ENCODE measurements at places on chromosomes 11 and 22. TPM values are rescaled to one million over a fixed set of nuclear protein-coding genes. Genes with fewer than 3 reads are reported as not detected.

The ZNF215 gene
- total RNA-seq: 0.42 TPM

The OR5D16 gene
- not detected for total RNA-seq

The MYO7A gene
- 33.6 TPM for total RNA-seq

The MIAT gene
- 1.5 TPM for total RNA-seq

GRCh38 chr22:31603081-31603525 lies 58.9 kb downstream of the PISD start:
- no peak for DNase-seq
- no peak overlapping the region for H3K27ac ChIP-seq
- no peaks in the 10 kb centered on the region for H3K27me3 ChIP-seq
- no peaks in the 10 kb centered on the region for H3K4me1 ChIP-seq
- H3K36me3 ChIP-seq: no peaks in the 10 kb centered on the region
- no peak overlapping the region for H3K4me3 ChIP-seq

- no peaks in the 10 kb centered on the region for H3K27me3 ChIP-seq
- no peak overlapping the region for H3K4me3 ChIP-seq
- no peaks in the 10 kb centered on the region for H3K36me3 ChIP-seq
These were observed 45.5 kb downstream of the GAS2 start for GRCh38 chr11:22711880-22712279.

- H3K4me3 ChIP-seq: no peak overlapping the region
- peaks cover 8% of the 10 kb centered on the region for H3K4me1 ChIP-seq
- DNase-seq: no peak
- H3K27ac ChIP-seq: peak overlapping the region; percentile 72
- H3K27me3 ChIP-seq: no peaks in the 10 kb centered on the region
These were observed 71.9 kb downstream of the NFAM1 start for GRCh38 chr22:42360348-42360747.

DNA sequence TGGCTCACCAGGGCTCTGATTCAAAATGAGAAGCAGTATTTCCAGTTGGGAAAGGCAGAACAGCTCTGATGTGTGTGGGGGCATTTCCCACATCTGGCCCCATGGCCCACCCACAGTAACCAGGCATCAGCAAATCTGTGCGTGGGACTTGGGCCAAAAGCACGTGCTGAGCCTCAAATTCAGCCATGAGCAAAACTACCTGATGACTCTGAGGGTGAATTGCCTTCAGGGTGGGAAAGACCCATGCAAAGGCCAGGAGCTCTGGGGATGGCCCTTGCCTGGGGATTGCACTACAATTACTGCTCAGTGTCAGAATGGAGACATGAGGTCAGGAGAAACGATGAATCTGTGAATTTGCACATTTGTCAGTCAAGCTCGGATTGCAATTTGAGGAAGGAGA lies 20.9 kb downstream of the TP53AIP1 start:
- H3K4me1 ChIP-seq: no peaks in the 10 kb centered on the region
- DNase-seq: no peak
- H3K27me3 ChIP-seq: no peaks in the 10 kb centered on the region
- H3K4me3 ChIP-seq: no peak overlapping the region

GRCh38 chr11:46437122-46437689 lies 45.6 kb upstream of the CHRM4 start:
- H3K27me3 ChIP-seq: no peaks in the 10 kb centered on the region
- H3K27ac ChIP-seq: no peak overlapping the region
- H3K4me3 ChIP-seq: no peak overlapping the region
- H3K4me1 ChIP-seq: no peaks in the 10 kb centered on the region
- DNase-seq: no peak

GRCh38 chr22:20131859-20132685 lies 468 bp downstream of the ZDHHC8 start:
- no peaks in the 10 kb centered on the region for H3K27me3 ChIP-seq
- no peak for DNase-seq
- H3K4me3 ChIP-seq: peak overlapping the region; percentile 92

DNA sequence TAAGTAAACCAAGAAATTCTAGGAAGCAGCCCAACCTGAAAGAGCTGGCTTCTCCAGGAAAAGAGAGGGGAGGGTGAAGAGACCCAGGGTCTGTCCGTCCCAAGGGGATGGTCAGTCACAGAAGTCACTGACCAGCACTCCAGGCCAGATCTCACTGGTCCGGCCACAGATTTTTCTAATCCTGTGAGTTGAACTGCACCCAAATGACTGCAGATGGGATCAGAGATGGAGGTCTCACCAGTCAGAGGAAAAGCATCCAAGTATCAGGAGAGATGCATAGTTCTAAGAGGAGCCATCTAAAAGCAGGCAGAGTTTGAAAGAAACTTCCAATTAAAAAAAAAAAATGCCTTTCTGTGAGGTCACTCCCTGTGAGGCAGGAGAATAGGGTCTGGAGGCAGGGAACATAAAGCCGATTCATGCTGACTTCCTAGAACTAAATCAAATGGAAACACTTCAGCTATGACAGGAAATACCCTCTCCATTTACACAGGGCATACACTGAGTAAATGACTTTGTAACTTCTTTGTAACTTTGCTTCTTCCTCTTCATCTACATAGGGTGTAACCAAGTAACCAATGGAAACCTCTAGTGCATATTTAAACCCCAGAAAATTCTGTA lies 144.5 kb downstream of the CCDC34 start:
- no peak overlapping the region for H3K27ac ChIP-seq
- no peak for DNase-seq
- no peaks in the 10 kb centered on the region for H3K27me3 ChIP-seq
- H3K4me3 ChIP-seq: no peak overlapping the region
- H3K4me1 ChIP-seq: no peaks in the 10 kb centered on the region
- H3K36me3 ChIP-seq: no peaks in the 10 kb centered on the region

- H3K27ac ChIP-seq: no peak overlapping the region
- no peaks in the 10 kb centered on the region for H3K27me3 ChIP-seq
- no peak overlapping the region for H3K4me3 ChIP-seq
- no peak for DNase-seq
These were observed 18.8 kb downstream of the RASD2 start for GRCh38 chr22:35559354-35560005.

All from liver (tissue), 10 donors.